CD4-positive, alpha-beta memory T cell (primary cell): ENCODE measurements at places on chromosomes 6 and 20.

DNA sequence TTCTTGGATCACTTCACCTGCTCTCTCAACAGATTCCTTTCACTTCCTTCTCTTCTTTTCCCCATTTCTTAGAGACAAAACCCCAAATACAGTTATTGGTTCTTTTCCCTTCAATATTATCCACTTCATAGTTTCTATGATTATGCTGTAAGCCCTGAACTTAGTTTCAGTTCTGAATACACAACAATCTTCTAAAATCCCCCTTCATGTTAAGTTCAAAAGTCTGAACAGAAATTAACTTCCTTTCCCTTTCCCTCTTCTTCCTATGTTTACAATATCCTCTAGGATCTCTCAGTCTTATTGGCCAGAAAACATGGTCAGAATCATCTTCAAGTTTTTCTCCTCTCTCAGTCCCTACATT is 57.7 kb downstream of the OGFRL1 start:
- DNase-seq, result no peak

- DNase-seq, result peak; percentile 77
Measured at GRCh38 chr6:33787954-33788693, 806 bp downstream of the LEMD2 start.

- no peak for DNase-seq
Measured at GRCh38 chr20:25223179-25223661, 24.7 kb upstream of the PYGB start.

DNA sequence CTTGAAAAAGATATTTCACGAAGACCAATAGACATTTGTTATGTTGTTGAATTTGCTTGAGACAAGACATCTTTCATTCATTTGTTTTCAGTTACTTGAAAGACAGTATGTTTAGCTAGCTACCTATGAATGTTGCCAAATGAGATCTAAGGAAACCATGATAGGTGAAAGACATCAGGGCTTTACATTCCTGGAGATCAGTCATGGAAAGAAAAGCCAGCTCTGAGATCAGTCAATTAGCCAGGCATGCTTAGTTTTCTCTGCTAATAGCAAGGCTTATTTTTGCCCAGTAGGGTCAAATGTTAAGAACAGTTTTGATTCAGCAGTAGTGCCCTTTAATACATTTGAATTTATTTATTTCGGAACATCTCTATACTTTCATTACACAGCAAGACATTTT is 116.5 kb upstream of the EDN1 start:
- no peak for DNase-seq

DNA sequence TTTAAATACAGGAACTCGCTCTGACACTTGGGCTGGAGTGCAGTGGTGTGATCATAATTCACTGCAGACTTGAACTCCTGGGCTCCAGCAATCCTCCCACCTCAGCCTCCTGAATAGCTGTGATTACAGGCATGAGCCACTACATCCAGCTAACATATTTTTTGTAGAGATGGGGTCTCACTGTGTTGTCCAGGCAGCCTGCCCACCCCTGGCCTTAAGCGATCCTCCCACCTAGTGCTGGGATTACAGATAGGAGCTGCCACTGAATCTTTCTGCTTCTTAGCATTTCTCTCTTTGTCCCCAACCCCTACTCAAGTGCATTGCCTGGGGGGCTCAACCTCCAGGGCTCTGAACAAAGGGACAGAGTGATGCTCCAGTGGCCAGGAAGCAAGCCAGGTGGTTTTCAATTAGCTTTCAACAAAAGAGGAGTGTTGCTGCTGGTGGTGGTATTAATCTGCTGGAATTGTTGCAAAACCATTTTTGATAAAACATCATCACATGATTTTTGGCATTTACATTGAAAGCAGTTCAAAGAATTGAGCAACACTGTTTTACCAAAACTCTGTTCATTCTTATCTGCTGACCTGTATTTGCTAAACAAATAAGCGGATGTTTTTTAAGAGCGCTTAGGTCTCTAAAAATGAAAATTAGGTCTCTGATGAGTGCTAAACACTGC is 40.4 kb upstream of the BPIFA2 start:
- DNase-seq, result no peak

- no peak for DNase-seq
Measured at GRCh38 chr6:140107216-140107615, 732.8 kb upstream of the CITED2 start.

DNA sequence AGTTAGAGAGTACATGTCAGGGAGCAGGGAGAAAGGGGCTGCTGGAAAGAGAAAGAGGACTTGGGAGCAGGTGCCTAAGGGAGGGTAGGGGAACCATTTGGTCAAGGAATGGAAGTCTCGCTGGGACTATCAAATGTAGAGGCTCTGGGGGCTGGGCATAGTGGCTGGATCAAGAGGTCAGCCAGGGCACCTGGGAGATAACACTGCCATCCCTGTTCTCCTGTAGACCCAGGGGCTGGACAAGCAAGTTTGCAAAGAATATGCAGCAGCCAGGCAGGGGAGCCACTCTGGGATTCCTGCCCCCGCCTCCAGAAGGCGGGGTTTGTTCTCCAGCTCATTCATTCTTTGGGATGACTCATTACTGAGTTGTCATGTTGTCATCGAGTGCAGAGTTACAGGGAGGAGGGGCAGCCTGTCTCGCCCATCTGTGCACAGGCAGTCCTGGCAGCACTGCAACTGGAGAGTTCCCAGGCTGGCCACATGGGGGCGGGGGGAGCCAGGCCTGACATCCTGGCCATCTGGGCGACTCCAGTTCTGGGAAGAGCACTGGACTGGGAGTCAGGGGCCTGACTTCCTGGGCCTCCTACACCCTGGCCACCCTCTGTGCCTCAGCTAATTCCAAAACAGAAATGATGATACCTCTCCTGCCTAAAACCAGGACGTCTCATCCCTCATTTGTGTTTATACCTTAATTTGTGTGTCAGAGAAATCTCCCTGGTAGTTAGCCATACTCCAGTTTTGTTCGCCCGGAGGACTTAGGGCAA is 28.2 kb upstream of the ZFAND3 start:
- DNase-seq, result peak; percentile 62

DNA sequence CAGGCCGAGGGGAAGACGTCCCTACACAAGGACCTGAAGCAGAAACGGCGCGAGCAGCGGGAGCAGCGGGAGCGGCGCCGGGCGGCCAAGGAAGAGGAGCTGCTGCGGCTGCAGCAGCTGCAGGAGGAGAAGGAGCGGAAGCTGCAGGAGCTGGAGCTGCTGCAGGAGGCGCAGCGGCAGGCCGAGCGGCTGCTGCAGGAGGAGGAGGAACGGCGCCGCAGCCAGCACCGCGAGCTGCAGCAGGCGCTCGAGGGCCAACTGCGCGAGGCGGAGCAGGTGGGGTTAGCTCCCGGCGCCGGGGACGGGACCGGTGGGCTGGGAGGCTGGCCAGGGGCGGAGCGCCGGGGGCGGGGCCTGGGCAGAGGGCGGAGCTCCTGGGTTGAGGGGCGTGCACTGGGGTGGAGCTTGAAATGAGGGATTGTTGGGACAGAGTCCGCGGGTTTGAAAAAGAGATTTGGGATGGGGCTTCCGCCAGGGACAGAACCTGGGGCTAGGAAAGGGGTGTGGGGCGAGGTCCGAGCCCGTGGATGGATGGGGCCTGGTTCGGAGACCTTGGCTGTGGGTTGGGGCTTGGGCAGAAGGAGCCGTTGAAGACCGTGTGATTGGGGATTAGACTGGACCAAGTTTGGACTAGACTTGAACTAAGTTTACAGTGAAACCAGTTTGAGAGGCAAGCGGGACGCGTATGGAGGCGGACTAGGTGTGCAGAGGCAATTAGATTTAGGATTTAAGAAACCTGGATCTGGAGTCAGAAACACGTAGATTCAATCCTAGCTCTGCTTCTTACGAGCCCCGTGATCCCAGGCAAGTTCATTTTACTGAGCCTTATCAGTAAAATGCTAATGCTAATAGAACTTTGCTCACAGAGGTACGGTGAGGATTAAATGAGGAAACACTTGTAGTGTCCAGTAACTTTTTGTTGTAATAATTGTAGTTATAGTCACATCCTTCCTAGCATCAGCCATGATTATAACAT is 20.9 kb downstream of the DEF6 start:
- DNase-seq, result no peak

GRCh38 chr6:159305159-159305558 is 136.0 kb downstream of the FNDC1 start:
- DNase-seq, result no peak

DNA sequence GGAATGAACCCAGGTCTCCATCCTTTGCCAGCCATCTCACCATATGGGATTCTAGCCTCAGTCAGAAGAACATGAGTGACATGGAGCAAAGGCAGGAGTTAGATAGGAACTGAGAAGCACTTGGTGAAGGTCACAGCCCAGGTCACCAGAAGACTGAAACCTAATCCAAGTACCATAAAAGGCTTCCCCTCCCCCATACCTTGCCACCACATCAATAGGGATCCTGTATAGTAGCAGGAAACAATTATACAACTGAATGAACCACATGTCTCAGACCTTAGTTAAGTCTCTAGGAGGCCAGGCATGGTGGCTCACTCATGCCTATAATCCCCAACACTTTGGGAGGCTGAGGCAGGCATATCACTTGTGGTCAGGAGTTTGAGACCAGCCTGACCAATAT is 49.6 kb downstream of the KIZ start:
- DNase-seq, result no peak

DNA sequence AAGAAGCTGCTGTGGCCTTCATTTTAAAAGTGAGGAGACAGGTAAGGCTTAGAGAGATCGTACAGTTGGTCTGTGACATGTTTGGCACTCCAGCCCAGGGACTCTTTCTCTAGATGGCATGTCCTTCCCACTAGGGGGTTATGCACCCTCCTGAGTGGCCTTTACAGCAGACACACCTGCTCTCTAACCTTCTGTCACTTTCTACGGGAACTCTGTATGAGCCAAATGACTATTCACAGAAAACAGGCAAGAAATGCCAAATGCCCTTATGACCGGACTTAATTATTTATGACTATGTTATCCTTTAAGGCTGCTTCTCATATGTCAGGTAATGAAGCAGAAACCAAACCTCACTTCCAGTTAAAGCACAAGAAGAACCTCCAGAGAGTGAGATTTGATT is 91.2 kb downstream of the MAP3K5 start:
- no peak for DNase-seq

GRCh38 chr6:6008648-6009421 is 2.1 kb upstream of the NRN1 start:
- DNase-seq, result no peak

GRCh38 chr6:120556491-120556890 is 777.8 kb downstream of the TBC1D32 start:
- DNase-seq, result no peak
